LHCN-M2 (cell line): ENCODE measurements at places on chromosomes 7 and 10.

GRCh38 chr10:112970021-112970420 lies 20.0 kb downstream of the TCF7L2 start:
- no peak for DNase-seq

GRCh38 chr10:71603150-71603549 lies 116.4 kb downstream of the C10orf105 start:
- no peak for DNase-seq

- DNase-seq = no peak
These were observed 181.1 kb downstream of the PTPN20 start for GRCh38 chr10:47092376-47092775.

- DNase-seq = no peak
These were observed 13.1 kb downstream of the FXYD4 start for GRCh38 chr10:43384252-43385221.

- no peak for DNase-seq
These were observed 111.7 kb upstream of the GJD4 start for GRCh38 chr10:35493196-35494118.

DNA sequence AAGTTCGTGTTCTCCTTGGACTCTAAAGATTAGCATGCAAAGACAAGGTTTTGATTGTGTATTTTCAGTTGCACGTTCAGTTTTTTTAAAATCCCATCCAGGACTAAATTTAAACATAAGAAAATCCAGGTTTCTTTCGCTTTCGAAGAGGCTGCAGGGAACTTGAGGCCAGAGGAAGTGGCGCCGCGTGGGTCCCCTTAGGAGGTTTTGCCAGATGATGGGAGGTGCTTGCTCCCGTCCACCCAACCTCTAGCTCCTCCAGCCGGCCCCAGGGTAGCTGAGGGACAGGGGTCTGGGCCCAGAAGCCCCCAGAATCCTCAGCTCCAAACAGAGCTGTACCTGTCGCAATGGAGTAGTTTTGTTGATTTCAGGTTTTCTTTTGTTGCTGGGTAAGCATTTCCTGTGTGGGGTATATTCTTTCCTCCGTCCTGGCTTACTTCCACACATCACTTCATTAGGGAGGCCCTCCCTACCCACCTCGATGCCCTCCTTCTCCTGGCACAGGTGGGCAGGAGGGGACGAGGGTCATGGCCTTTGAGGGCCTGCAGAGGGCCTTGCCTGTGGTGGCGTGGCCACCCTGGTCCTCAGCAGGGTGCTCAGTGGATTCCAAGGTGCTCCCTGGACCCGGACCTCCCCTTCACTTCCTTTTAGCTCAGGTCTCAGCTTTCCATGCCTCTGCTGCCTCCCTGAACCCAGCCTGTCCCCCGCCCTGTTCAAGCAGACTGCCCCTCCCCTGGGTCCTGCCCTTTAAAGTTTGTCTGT lies 32.6 kb downstream of the LHPP start:
- no peak for DNase-seq

DNA sequence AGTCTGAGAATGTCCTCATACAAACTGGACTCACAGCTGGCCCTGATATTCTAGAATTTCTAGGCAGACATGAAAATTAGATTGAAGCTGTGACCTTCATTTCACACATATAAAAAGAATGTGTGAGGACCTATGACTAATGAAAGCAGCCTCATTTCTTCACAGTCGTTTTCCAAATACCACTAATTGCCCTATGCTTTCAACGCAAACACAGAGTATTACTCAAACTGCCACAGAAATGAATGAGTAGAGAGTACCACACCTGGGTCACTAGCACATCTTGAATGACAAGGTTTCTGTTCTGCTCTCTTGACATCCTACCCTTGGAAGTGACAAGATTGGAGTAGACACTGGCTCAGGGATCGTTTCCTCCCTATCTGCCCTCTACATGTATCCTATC lies 142.4 kb downstream of the C1GALT1 start:
- no peak for DNase-seq

- DNase-seq = no peak
These were observed 26.9 kb downstream of the NACAD start for GRCh38 chr7:45061806-45062425.

DNA sequence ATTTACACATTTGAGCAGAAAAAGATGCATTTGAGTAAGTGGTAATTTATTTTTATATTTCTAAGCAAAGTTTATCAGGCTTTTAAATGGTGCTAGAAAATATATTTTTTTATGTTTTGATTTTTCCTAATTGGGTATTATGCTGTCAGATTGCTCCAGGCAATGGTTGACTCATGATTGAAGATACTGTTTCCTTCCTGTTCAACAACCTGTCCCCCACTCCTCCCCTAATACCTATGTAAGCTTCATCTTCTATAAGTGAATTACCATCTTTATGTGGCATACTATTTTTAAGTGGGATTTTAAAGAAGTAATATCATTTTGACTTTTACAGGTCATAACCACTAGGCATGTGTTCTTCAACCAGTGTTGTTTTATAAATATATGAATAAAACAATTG lies 21.4 kb downstream of the TSPAN13 start:
- DNase-seq = no peak

- DNase-seq = peak; percentile 64
These were observed 59.2 kb upstream of the OIT3 start for GRCh38 chr10:72834183-72834825.

DNA sequence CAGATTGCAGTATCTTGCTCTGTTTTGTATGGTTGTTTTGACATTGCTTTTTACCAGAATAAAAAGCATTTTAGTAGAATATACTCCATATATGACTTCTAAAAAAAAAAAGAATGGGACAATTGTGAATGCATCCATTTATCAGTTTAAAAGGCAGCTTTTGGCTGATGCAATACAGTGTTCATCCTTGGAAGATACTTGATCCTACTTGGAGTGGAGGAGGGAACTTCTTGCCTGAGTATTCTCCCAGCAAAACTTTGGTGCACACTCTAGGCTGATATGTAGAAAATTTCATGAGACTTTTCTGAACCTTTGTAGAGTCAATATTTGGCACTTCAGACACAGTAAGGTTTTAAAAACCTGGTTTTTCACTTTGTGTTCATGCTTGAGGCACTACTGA lies 40.2 kb downstream of the WDR11 start:
- DNase-seq = no peak
